RKO (cell line): ENCODE measurements at places on chromosomes 7 and 10.
A peak's percentile ranks its signal among the peaks of the same experiment; 100 is the strongest.

DNA sequence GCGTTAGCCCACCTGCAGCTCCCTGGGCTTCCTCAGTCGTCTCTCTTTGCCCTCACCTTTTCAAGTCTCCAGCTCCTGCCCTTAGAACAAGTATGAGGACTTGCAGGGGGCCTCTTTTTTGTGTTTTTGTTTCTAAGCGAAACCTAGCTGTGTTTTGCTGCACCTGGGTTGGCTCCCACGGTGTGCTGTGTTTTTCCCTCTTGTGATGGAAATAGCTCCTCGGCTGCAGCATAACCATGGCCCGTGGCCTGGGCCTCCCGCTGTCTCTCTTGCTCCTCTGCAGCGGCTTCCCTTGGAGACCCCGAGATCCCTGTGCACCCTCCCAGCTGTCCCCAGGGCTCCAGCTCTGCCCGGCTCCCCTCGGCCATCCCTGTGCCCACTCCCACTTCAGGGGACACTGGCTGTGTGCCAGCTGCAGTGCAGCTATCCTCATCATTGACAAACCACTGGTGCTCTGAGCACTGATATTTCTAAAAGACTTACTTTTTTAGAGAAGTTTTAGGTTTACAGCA, 75.6 kb upstream of the TCERG1L start:
- no peak for DNase-seq

DNA sequence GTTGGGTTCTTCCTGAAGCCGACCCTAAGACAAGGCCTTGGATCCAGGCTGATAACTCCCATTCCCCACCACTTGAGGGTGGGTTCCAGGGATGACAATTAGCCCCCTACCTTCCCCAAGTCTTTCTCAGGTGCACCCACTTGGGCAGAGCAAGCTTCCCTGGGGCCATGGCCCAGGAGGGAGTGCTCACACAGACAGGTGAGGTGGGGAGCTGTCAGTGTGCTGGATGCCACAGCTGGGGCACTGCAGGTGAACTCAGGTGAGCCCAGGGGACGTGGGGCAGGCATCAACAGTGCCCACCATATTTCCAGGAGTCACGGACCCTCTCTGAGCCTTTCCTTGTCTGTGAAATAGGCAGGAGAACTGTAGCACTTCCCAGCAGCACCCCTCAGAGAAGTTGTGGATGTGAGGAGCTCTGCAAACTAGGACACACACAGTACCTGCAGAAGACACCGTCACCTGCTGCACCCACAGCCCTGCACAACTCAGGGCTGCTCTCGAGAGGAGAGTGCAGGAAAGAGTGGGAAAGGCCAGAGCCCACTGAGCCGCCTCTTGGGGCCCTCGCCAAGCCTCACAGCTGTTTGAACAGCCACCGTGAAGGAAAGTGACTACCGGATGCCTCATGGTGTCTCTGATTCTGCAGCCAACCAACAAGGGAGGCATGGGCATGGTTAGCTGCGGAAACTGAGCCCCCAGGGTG, 17.9 kb downstream of the SH3PXD2A start:
- DNase-seq = no peak

- DNase-seq = no peak
Observed at GRCh38 chr10:122379537-122379936, 5.0 kb downstream of the PLEKHA1 start.

- no peak for DNase-seq
Observed at GRCh38 chr7:150756858-150757257, 19.6 kb downstream of the GIMAP5 start.

DNA sequence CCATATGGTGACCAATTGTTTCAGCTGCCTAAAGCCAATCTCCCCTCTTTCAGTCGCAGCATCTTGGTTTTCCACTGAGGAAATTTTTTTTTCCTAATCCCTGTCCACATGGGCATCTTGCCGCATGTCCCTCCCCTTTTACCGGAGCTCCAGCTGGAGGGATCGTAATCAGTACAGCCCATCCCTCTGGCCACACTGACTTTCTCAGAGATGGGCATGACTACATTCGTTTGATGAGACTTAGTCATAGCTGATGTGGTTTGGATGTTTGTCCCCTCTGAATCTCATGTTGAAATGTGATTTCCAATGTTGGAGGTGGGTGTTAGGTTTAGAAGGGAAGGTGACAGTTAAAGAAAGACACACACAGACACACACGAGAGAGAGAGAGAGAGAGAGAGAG, 186.8 kb upstream of the CXCL12 start:
- DNase-seq = no peak

DNA sequence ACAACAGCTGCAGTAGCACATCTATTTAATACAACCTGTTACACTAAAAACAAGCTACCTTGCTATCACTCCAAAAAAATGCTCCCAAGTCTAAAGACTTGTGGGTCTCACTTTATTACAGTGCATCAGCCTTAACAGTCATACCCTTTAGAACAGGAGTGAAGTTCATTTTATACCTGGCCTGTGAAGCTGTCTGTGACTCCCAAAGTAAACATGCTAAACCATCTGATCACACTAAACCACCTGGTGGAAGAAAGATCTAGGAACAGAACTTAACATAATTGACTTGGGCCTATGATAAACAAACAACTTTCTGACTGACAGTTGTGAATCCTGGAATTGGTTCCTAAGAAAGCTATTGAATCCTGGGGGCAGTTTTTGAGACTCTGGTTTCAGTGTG, 80.9 kb upstream of the ATP6V0A4 start:
- DNase-seq = no peak

DNA sequence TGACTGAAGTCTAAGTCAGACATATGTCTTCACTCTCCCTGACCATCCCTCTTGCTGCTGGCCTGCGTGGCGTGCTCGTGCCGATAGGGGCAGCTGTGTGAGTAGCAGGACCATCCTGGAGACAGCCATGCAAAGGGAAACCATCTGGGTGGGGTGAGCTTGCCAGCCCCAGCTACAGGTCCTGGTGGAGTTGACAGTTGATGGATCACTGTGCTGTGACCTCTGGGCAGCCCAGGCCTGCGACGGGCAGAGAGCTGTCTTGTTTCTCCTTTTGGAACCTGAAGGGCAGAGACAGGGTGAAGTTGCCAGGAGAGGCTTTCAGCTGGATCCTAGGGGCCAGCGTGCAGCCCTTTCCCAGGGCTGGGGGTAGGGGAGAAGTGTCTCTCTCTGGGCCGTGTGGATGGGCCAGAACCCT, 44.7 kb downstream of the GRK5 start:
- DNase-seq = no peak

DNA sequence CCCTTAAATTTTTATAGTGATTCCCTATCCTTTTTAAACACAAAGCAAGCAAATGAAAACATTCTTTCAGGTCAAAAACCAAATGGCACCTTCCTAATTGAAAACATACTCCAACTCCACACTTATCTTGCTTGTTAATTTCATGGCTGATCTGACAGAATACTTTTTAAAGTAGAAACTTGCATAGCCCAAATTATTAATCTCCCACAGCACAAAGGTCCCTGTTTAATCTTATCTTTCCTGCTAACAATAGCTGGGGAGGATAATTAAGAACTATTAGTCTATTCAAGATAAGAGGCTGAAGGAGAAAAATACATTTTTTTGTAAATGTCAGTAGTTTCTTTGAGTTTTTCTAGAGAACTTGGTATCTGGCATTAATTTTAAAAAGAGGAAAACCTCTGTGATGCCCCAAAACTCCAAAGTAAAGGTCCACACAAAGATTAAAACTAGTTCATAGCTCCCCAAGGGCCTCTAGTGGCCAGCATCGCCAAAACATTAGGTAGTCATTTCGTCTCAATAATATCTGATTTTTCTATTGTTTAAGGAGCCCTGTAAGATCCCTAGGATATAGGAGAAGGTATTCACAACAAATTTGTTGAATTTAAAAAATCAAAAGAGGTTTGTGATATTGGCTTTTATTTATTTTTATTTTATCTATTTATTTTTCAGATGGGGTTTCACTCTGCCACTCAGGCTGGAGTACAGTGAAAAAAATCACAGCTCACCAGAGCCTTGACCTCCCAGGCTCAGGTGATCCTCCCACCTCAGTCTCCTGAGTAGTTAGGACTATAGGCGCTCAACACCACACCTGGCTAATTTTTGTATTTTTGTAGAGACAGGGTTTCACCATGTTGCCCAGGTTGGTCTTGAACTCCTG, 14.7 kb downstream of the CDNF start:
- DNase-seq = peak; percentile 74

DNA sequence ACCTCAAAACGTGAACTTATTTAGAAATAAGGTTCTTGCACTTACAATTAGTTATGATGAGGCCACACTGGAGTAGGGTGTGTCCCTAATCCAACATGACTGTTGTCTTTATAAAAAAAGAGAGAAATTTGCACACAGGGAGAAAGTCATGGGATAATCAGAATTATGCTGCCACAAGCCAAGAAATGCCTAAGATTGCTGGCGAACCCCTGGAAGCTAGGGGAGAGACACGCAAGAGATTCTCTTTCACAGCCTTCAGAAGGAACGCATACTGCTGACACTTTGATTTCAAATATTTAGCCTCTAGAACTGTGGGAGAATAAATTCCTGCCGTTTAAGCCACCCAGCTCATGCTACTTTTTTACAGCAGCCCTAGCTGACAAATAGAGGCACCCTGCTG, 138.3 kb downstream of the CCDC71L start:
- DNase-seq = no peak

DNA sequence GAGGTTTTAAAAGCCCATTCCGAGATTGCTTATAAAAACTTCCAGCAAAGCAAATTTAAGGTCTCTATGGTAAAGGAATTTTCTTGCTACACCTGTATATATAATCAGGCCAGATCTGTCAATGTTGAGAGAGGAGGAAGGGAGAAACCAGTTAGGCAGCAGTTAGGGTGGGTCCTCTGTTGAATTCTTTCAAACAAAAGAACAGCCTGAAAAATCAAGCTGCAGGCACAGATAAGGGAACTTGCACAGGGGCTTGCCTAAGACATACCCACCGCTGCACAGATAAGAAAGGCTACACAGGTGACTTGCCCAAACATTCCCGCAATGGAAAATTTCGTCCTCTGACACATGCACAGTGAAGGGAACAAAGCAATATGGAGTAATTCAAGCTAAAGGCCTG, 59.8 kb upstream of the IMMP2L start:
- no peak for DNase-seq

DNA sequence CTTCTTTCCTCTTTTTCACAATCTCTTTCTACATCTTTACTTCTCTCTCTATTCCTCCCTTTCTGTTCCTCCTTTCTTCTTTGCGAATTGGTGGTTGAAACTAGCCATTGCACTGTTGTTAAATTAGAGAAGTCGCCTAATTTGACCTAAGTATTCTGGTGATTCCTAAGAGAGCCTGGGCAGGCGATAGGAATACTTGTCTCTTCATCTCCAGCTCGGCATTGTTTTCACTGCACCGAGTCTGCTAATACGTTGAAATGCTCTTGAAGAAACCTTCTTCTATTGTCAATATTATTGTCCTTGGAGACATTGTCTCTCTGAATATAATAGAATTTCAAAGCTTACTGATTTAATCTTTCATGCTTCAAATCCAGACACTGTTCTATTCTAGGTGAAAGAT, 31.7 kb downstream of the KCND2 start:
- DNase-seq = no peak

- no peak for DNase-seq
Observed at GRCh38 chr10:38007991-38008390, 2.5 kb upstream of the ZNF33A start.

DNA sequence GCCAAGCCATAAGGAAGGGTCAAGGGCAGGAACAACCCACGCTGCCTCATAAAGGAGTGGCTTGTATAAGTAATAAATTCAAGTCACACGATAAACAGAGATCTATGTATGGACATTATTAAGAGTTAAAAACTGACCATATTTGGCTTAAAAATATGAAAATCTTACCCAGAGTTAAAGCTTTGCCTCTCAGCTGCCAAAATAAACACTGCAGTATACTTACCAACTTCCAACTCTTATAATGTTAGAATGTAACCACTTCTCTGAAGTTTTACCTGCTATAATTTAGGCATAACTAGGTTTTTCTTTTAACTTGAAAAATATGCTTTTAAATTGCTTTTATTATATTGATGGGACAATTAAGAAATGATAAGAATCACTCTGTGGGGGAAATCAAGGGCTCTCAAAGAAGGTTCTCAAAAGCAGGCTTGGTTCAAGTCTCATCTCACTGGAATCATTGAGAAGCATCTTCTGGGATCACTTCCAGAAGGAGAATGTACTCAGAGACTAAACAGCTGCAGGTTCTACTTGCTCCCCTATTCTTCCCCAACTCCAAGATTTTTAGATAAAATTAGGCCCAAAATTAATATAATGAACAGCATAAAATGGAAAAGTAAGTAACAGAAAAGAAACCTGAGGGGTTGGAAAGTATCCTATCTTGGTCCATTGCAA, 16.1 kb upstream of the CAV2 start:
- DNase-seq = no peak

DNA sequence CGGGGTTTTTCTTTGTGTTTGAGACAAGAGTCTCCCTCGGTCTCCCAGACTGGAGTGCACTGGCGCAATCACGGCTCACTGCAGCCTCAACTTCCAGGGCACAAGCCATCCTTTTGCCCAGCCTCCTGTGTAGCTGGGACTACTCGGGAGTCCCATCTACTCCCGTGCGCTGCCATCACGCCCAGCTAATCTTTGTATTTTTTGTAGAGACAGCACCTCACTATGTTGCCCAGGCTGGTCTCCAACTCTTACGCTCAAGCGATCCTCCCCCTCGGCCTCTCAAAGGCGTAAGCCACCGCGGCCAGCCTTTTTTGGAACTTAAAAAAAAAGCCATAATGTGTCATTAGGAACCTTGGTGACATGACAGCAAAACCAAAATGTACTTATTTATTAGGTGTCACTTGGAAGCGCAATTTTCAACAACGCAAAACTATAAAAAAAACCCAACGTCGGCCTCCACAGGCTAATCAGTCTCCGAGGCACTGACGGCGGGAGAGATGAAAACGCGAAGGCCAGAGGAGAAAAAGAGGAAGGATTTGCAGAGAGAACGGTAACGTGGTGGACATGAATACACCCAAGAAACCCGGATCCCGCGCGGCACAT, 911 bp upstream of the HNRNPH3 start:
- DNase-seq = no peak

DNA sequence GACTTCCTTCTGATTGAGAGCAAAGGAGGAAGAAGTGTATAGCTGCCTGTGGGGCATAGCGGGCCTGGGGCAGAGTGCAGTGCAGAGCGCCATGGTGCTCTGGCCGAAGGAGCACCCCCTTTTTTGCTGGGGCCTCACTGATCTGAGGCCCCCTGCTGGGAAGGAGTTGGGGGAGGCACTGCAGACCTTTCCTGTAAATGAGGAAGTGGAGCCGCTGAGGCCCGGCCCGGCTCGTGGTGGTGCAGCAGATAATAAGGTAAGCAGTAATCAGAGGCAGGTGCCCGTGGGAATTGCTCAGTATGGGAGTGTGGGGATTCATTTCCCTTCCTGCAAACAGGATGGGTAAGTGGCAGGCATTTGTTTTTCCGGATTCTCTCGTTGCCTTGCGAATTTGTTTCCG, 373.7 kb upstream of the MKI67 start:
- no peak for DNase-seq
